ENCODE measurements at places on chromosomes 12 and 14.
A peak's percentile ranks its signal among the peaks of the same experiment; 100 is the strongest.

GRCh38 chr12:120842595-120842994 lies 61.6 kb downstream of the SPPL3 start:
- DNase-seq: no peak

DNA sequence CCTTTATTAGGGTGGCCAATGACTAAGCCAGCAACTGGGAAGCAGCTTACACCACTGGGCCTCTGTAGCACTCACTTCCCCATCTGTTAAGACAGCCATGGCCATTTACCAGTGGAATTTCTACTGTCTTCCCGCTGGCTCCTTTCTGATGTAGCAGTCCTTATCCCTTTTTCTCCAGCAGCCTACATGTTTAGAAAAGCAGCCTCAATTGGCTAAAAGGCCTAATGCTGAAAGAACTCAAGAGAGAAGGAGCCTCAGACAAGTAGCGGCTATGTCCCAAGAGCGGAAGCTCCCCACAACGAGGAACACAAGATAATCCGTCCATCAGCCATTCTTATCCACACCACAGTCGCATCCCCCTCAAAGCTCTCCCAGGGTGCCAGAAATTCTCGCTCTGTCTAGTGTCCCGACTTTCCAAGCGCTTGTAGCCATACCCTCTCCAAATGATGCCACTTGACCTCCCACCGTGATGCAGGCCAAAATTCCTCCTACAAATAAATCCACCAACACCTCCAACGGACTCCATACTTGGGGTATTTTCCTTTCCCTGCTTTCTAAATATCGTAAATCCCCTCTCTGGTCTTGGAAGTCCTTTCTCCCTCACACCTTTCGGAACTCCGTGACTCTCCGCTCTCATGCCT lies 624 bp downstream of the M6PR start:
- DNase-seq: peak; percentile 29

DNA sequence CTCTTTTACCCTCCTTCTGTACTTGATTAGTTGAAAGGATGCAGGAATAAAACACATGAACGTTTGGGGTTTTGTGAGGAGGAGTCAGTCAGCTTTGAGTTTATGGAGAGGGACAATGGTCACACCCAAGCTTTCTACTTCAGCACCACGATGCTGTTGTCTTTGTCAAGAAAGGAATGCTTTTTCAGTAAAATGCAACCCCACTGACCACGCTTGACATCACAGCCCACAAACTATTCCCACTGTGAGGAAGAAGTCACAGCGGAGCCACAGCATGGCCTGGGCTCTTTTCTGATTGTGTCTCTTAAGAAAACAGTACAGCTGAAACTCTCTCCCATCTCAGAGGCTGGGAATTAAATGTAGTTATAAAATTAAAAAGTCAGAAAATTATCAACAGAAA lies 135.2 kb downstream of the APAF1 start:
- peak; percentile 49 for DNase-seq

- peak; percentile 97 for DNase-seq
Observed at GRCh38 chr12:124916374-124917134, 2.1 kb upstream of the UBC start.

Measured in fibroblast of skin of back (primary cell).